ENCODE measurements at places on chromosomes 3 and 15. TPM values are rescaled to one million over a fixed set of nuclear protein-coding genes. Genes with fewer than 3 reads are reported as not detected.

IGSF11 gene
- not detected for total RNA-seq

HYAL3 gene
- 14.3 TPM for total RNA-seq

CHL1 gene
- total RNA-seq, result not detected

CYP11A1 gene
- not detected for total RNA-seq

MEGF11 gene
- not detected for total RNA-seq

SUSD5 gene
- not detected for total RNA-seq

UBR1 gene
- 42.1 TPM for total RNA-seq

ZNF385D gene
- total RNA-seq, result not detected

SCAANT1 gene
- not detected for total RNA-seq
